ENCODE measurements at places on chromosomes 12 and 14.
A peak's percentile ranks its signal among the peaks of the same experiment; 100 is the strongest.

- no peak for DNase-seq
These were observed 126.9 kb upstream of the RAP1B start for GRCh38 chr12:68483592-68484383.

GRCh38 chr14:42947991-42948390 lies 1341.3 kb downstream of the LRFN5 start:
- no peak for DNase-seq

GRCh38 chr12:20599757-20600156 lies 95.4 kb upstream of the SLCO1C1 start:
- no peak for DNase-seq

DNA sequence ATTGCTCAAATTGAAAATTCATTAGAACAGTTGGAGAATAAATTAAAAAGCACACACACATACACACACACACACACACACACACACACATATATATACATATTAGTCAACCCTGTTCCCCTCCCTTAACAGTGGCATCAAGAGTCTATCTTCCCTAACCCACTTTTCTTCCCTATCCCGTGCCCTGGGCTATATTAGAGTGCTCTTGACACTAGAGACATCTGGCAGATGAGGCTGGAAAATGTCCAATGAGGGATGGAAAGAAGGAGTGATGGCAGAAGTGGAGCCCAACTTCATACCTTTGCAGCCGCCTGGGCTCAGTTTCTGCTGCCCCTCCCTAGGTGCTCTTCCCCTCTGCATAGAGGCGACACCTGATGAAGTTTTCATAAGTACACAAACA lies 172.4 kb upstream of the NUDT4 start:
- DNase-seq: no peak

GRCh38 chr12:95321516-95322246 lies 104.1 kb downstream of the VEZT start:
- no peak for DNase-seq

- no peak for DNase-seq
These were observed 9.9 kb upstream of the DIABLO start for GRCh38 chr12:122235741-122236140.

GRCh38 chr14:104794631-104794992 lies 936 bp downstream of the AKT1 start:
- no peak for DNase-seq

GRCh38 chr14:77004711-77005460 lies 23.6 kb downstream of the IRF2BPL start:
- no peak for DNase-seq

GRCh38 chr12:130460611-130461446 lies 123.1 kb downstream of the PIWIL1 start:
- no peak for DNase-seq

DNA sequence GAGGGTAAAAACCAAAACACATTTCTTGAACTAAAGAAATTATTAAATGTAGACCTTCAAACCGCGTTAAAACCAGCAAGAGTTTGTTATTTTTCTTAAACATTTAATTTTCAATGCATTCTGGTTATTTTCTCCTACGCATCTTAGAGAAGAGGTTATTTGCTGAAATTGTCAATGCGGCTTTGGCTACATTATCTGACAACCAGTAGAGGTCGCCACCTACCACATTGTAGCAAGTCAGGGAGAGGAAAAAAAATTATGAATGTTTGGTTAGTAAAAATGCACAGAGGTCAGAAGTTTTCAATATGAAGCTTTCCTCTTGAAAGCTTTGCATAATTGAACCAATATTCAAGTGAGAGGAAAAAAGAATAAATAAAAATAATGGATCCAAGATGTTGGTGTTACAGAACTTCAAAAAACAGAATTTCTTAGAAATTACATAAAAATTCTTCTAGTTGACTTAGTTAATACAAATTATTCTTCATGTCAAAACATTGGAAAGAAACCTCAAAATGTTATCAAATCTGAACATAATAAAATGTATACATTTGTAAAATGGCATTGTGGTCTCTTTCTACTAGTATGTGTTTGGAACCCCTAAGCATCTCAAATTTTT lies 159.4 kb upstream of the TMTC2 start:
- DNase-seq: no peak

- DNase-seq: no peak
These were observed 12.6 kb downstream of the RCOR1 start for GRCh38 chr14:102605029-102605428.

GRCh38 chr14:102560458-102561261 lies 31.8 kb upstream of the RCOR1 start:
- DNase-seq: no peak

- DNase-seq: no peak
These were observed 359.3 kb downstream of the ADGRD1 start for GRCh38 chr12:131312793-131313545.

GRCh38 chr12:46219877-46220655 lies 48.8 kb downstream of the SLC38A1 start:
- DNase-seq: peak; percentile 71

GRCh38 chr12:80422550-80422949 lies 21.5 kb upstream of the PTPRQ start:
- no peak for DNase-seq

- DNase-seq: no peak
These were observed 293.6 kb downstream of the NELL2 start for GRCh38 chr12:44582521-44582920.

GRCh38 chr12:81274637-81275529 lies 197.0 kb downstream of the ACSS3 start:
- no peak for DNase-seq

- no peak for DNase-seq
These were observed 76.6 kb downstream of the RIN3 start for GRCh38 chr14:92590176-92590575.

GRCh38 chr14:73745571-73746519 lies 31.7 kb upstream of the PNMA1 start:
- DNase-seq: no peak

Measured in stimulated activated CD8-positive, alpha-beta memory T cell treated with anti-CD3 and anti-CD28 coated beads, Interleukin-7, amount 100 ng/mL, for 4 hours (primary cell).